ENCODE measurements at places on chromosomes 7 and 10. TPM values are rescaled to one million over a fixed set of nuclear protein-coding genes. Genes with fewer than 3 reads are reported as not detected.

SCD gene
- 329 TPM for total RNA-seq

COL17A1 gene
- 0.94 TPM for total RNA-seq

MEOX2 gene
- 0.16 TPM for total RNA-seq

KCNMA1 gene
- total RNA-seq = 70.6 TPM

SPDYE16 gene
- under 0.01 TPM for total RNA-seq

PPIF gene
- total RNA-seq = 15.6 TPM

IRF5 gene
- not detected for total RNA-seq

FAM25C gene
- total RNA-seq = not detected

TLX1 gene
- not detected for total RNA-seq

PDZD7 gene
- 2.0 TPM for total RNA-seq

CHST15 gene
- total RNA-seq = 0.63 TPM

SLC26A5 gene
- not detected for total RNA-seq

TEX36 gene
- not detected for total RNA-seq

SLC35B4 gene
- total RNA-seq = 11.0 TPM

Measured in bronchial smooth muscle cell (primary cell).